ENCODE measurements at places on chromosomes 13 and 19.

DNA sequence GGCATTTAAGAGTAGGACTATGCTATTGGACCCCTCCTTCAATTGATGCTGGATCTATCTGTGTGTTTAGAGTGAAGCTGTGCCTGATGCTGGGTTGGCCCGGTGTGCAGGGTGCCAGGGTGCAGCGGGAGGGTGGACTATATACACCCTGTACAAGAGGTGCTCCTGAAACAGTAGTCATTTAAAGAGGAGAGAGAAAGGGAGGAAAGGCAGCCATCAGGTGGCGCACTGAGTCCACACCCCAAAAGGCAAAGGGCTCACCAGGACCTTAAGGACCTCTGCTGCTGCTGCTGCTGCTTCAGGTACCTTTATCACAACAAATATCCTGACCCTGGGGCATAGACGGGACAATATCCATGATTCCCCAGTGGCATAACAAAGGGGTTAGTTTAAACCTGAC is 39.4 kb downstream of the ZNF136 start:
- no peak for DNase-seq

DNA sequence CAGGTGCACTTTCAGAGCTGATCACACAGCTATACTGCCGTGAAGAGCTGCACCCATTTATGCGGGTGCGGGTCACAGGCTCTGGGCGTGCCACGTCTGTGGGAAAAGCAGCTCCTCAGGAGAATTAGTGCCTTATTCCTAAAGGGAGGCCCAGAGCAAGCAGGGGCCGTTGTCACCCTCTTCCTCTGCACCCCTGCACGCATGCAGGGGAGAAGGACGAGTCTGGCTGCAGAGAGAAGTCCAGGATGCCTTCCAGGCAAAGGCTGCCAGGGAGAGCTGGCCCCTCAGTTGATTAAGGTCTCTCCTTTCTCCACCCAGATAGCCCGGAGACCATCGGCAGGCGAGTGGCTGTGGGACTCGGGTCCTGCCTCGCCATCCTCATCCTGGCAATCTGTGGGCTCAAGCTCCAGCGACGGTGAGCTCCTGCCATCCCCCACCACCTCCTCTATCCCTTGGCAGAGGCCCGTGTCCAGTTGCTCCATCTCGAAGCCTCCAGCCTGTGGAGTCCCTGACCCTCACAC is 3.1 kb upstream of the FFAR1 start:
- no peak for DNase-seq

- no peak for DNase-seq
Observed at GRCh38 chr13:43077906-43078305, 54.5 kb downstream of the DNAJC15 start.

- peak; percentile 85 for DNase-seq
Observed at GRCh38 chr19:46990991-46991676, 28.5 kb upstream of the NPAS1 start.

GRCh38 chr13:91017031-91017668 is 330.3 kb upstream of the MIR17HG start:
- DNase-seq: peak; percentile 30

GRCh38 chr13:32023698-32024097 is 7.9 kb upstream of the FRY start:
- peak; percentile 14 for DNase-seq

- no peak for DNase-seq
Observed at GRCh38 chr13:32968793-32969192, 47.4 kb upstream of the KL start.

DNA sequence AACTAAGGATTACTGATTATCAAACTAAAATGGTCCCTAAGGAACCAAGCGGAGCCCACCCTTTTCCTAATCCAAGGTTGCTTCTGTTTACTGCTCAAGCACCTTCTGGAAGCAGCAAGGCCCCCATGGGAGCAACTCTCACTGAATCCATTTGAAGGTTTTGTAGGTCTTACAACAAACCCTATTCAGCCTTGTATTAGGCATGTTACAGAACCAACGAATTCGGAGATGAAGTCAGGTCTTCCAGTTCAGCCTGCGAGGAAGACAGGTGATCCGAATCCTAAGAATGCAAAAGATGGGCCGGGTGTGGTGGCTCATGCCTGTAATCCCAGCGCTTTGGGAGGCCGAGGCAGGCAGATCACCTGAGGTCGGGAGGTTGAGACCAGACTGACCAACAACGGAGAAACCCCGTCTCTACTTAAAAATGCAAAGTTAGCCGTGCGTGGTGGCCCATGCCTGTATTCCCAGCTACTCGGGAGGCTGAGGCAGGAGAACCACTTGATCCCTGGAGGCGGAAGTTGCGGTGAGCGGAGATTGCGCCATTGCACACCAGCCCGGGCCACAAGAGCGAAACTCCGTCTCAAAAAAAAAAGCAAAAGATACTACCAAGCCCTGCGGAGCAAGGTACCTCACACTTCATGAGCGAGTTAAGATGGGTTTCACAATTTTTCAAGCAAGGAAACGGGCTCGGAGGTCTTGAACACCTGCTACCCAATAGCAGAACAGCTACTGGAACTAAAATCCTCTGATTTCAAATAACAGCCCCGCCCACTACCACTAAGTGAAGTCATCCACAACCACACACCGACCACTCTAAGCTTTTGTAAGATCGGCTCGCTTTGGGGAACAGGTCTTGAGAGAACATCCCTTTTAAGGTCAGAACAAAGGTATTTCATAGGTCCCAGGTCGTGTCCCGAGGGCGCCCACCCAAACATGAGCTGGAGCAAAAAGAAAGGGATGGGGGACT is 609 bp downstream of the ZAR1L start:
- peak; percentile 72 for DNase-seq

DNA sequence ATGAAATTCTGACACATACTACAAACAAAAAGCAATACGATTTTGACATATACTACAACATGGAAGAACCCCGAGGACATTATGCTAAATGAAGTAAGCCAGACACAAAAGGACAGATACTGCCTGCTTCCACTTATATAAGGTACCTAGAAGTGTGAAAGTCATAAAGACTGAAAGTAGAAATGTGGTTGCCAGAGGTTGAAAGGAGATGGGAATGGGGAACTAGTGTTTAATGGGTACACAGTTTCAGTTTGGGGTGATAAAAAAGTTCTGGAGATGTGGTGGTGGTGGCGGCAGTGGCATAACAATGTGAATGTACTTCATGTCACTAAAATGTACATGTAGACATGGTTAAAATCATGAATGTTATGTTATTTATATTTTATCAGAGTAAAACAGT is 12.1 kb upstream of the NDFIP2 start:
- DNase-seq: no peak

Measured in fibroblast of mammary gland (primary cell).